Activated effector memory CD4-positive, alpha-beta T cell treated with Interleukin-2 at 50 U/mL for 16 hours (primary cell): ENCODE measurements at places on chromosomes 1 and 21.
A peak's percentile ranks its signal among the peaks of the same experiment; 100 is the strongest.

GRCh38 chr1:7584643-7585042 lies 186.5 kb upstream of the VAMP3 start:
- DNase-seq: no peak

GRCh38 chr21:31917108-31917507 lies 44.3 kb downstream of the HUNK start:
- no peak for DNase-seq

DNA sequence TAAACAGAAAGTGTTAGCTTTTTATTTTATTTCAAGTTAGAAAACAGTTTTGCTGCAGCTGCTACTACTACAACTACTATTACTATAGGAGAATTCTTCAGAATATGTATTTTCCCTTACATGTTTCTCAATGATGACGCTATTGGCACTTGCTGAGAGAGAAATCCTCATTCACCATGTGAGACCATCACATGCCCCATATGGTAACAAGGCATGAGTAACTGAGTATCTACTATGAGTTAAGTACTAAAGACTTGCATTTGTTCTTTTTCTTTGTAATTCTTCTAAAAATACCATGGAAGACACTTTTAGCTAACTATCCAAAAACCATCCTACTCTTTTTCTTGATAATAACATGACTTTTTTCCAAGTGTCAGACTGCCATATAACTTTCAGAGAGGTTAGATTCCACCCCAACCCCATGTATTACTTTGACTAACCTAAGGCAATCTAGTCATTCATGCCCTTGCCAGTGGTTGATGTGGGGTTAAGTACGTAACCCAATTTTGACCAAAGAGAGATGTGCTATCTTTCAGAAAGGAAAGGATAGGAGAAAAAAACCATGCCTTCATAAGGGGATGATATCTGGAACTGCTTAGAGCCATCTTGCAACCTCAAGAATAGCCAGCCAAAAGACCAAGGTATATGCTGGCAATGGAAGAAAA lies 42.9 kb downstream of the COP1 start:
- no peak for DNase-seq

GRCh38 chr21:39386194-39386593 lies 37.3 kb upstream of the HMGN1 start:
- DNase-seq: no peak

GRCh38 chr1:93328809-93329760 lies 16.6 kb upstream of the DR1 start:
- DNase-seq: no peak

DNA sequence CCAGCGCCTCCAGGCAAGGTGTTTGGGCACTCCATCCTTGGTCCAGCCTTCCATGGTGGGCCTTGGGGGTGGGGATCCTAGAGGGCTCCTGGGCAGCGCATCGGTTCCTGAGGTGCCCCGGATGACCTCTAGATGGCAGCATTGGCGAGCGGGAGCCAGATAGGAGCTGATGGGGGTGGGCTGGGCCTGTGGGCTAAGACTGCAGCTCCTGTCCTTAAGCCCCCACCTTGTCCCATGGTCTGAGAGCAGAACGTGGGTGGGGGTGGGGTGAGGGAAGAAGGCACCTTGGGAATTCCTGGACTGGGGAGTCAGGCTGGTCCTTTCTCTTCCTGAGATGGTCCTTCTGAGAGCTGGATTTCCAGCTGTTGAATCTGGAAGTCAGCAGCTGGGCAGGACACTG lies 93.4 kb upstream of the CSF3R start:
- peak; percentile 27 for DNase-seq

- no peak for DNase-seq
Observed at GRCh38 chr1:226363801-226364513, 43.9 kb downstream of the PARP1 start.

DNA sequence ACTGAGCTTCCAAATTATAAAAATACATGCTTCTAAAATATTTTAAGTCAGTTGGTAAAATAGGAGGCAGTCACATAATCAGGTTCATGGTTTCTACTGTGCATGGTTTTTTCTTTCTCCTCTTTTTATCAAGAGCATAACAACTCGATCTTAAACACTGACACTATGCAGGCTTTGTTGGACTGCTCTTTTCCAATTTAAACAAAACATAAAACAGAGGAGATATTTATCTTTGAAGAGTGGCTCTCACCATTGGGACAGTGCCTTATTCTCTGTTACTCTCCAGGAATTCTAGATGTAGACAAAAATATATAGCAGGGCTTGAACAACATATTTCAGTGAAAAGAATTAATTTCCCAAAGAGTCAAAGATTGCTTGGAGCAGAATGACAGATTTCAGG lies 883.5 kb upstream of the ADGRL2 start:
- DNase-seq: no peak

GRCh38 chr1:18398791-18399530 lies 81.8 kb upstream of the KLHDC7A start:
- DNase-seq: no peak

- DNase-seq: no peak
Observed at GRCh38 chr1:247294282-247294681, 37.4 kb downstream of the ZNF496 start.

GRCh38 chr1:229964281-229964680 lies 102.8 kb upstream of the GALNT2 start:
- DNase-seq: no peak

DNA sequence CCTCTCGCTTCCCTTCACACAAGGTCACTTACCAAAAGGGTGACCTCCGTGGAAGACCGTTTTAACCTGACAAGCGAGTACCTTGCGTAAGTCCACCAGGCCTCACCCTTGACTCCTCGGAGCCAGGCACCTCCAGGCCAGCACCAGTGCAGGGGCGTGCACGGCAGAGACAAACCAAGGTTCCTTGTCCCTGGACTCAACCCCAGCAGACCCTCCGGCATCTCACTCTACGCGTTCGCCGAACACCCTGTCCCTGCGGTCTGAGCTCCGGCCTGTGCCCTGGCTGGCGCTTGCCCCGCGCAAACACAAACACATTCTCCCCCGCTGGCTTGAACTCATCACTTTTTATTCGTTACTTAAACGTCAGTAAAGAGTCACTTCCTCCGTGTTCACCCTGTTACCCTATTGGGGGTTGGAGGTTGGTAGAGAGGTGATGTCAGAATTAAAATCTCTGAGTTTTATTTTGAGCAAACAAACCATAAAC lies 4.5 kb downstream of the TBX15 start:
- no peak for DNase-seq

DNA sequence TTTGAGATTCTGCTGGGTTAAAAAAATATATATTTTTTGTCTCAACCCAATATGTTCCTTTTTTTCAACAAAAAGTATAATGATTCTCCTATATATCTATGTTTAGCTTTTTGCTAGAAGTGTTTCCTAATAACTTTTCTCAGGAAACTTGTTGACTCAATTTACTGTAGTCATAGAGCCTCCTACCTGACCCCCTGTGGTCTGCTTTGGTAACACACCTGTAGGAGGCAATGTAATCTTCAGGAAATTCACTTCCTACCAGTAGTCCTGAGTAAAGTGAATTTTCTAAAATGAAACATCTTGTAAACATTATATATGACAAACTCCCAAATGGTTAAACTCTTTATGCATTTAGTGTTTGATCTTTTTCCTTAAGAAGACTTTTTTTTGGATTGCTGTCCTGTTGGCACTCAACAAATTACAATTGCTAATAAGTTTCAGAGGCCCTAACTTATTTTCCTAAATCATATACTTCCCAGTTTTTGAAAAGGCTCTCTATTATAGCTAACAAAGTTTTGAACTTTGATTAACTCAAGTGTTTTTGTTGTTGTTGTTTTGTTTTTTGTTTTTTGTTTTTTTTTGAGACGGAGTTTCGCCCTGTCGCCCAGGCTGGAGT lies 118.3 kb downstream of the OLFML2B start:
- DNase-seq: no peak

- no peak for DNase-seq
Observed at GRCh38 chr1:180117764-180118116, 36.9 kb upstream of the QSOX1 start.

DNA sequence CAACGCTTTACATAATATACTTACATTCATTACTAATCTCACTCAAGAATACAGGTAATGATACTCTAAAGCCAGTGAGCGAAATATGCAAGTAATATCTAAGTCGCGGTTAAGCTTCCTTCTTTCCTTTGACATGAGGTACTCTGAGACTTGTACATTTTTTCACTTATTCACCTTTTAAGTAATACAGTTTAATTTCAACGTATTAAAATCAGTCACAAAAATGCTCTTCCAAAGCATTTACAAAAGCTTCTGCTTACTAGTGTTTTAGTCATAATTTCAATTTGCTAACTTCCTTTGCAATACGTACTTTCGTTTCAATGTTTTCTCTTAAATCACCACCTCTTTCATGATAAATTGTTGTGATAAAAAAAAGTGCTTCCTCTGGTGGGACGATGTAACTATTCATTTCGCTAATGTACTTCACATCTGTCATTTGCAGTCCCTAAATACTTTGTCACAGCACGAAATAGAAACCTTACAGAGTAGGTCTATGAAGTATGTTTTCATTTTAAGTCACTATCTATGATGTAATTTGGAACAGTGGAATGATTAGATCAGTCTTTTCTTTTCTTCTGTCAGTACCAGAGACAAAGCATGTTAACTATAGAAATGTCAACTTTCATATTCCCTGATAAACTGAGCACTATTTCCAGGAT lies 34.0 kb upstream of the ADGRL4 start:
- DNase-seq: no peak

DNA sequence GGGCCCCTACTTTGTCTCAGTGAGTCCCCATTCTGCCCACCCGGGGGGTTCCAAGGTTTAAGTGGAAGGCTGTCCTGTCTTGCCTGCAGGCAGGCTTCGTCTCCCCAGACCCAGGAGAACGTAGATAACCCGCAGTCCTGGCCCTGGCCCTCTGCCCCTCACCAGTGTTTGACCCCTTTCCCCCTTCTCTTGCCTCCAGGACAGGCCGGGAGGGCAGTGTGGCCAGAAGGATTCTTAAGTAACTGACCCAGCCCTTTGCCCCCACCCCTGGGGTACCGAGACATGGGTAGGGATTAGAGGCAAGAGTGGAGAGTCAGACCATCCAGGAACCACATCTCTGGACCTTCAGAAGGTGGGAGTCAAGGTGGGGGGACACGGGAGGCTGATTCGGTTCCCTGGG lies 8.8 kb downstream of the TMEM222 start:
- DNase-seq: no peak

DNA sequence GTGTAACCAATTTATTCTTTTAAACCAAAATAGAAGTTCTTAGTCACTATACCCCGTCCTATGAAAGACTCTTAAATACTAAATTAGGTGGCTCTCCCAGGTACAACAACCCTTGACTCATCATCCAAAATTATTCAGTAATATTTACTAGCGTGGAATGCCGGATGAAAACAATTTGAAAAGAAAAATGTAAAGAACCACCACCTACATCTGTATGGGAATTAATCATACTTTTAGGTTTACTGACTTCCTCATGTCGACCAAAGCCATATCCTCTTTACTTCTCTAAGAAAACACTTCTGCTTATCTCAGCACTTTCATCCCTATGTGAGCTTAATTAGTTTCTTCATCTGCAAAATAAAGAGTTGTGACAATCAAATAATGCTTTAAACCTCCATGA lies 139.6 kb downstream of the AKT3 start:
- DNase-seq: no peak

- DNase-seq: no peak
Observed at GRCh38 chr21:33206771-33207281, 22.9 kb upstream of the IFNAR2 start.

DNA sequence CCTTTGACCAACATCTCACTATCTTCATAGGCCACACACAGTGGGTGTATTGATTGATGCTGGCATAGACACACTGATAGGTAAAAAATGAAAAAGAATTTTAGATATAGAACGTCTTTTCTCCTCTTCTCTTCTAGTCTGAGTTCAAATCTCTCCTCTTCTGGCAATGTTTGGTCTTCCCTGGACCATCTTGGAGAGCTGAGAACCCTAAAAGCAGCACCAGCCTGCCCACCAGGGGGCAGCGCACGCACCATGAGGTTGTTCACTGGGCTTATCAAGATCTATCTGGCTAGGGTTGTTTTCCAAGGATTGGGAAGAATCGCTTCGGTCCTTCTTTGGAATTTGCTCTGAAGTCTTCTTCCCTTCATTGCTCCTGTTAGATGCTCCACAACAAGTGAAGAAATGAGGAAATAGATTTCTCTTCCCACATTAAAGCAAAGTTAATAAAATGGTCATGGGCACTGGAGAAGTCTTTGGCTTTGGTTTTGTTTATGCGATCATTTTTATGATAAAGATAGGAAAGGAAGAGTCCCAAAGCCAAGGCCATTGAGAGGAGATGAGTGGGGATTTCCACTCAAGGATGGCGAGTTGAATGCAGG lies 104.0 kb upstream of the OLIG2 start:
- DNase-seq: no peak
